CD4-positive, alpha-beta T cell treated with Interleukin-10 for 1 hour (primary cell): ENCODE measurements at places on chromosomes 4 and X.

GRCh38 chrX:151178746-151179145, 2.4 kb downstream of the GPR50 start:
- no peak for DNase-seq

DNA sequence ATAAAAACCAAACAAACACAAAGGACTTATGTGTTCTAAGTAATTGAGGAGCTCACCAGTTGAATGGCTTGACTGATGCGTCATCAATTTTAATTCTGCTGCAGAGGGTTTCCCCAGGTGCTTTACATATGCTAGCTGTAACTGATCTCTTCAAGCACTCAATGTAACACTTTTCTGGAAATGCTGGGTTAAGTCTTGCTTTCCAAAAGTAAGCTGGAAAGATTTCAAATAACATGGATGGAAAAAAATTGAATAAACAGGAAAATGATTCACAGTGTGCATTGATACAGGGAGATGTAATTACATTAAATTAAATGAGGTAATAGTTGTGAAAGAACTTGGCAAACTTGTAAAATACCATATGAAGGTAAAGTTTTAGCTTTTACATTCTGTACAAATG, 186.7 kb upstream of the WDFY3 start:
- no peak for DNase-seq

DNA sequence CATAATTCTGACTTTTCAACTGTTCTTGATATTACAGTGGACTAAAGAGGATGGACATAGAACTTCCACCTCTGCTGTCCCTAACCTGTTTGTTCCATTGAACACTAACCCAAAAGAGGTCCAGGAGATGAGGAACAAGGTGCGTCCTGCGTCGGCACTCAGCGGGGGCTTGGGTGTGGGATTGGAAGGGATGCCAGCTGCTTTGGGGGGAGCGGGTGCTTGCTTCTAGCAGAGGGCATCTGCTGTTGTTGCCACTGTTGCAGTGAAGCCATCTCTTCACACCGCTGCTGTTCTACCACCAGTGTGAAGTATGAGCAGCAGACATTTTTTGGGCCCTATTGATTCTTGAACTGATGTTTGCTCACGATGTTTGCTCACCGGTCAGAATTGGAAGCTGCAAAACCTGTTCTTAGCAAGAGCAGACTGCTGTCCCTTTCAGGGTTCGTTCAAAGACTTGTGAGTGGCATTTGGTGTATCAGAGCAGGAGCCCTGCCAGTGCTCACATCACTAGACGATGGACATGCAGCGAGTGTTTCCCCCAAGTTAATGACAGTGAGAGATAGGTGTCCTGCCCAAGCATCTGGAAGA, 55.4 kb downstream of the NOP14 start:
- no peak for DNase-seq

DNA sequence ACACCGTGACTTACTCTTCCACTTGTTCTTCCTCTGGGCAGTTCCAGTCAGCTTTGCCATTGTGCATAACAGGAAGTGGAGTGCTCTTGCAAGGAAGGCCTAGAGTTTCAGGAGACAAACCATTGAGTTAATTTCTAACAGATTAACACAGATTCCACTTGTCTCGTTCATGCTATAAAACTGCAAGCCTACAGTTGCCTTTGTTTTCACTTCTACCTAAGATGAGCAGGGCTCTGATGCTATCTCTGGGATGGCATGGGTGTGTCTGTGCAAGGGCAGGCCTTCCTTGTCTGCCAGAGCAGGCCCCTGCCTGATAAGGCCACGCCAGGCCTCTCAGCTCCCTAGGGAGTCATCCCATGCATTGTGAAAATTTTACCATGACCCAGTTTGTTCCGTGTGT, 67.7 kb upstream of the PGRMC2 start:
- DNase-seq = no peak

- DNase-seq = no peak
Measured at GRCh38 chrX:52577464-52578173, 60.8 kb upstream of the XAGE1B start.

GRCh38 chrX:105038672-105039328, 181.7 kb downstream of the TEX13A start:
- DNase-seq = no peak

GRCh38 chr4:47334652-47335051, 128.8 kb downstream of the COMMD8 start:
- no peak for DNase-seq

GRCh38 chr4:151291485-151291884, 14.5 kb downstream of the PRSS48 start:
- no peak for DNase-seq

DNA sequence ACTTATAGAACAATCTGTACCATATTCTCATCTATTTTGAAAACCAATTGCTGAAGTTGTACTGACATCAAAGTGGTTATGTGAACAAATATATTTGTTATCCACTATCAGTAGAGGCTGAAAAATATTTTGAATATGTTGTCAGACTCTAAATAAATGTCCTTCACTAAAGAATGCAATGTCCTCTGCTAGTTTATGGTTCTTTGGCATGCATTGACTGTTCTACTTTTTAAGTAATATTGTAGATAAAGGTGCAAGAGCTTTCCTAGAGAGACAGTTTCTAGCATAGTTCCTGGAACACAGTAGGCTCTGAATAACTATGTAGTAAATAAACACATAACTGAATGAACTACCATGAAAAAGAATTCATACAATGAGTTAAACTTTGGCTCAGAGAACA, 18.2 kb upstream of the COX7B2 start:
- no peak for DNase-seq

DNA sequence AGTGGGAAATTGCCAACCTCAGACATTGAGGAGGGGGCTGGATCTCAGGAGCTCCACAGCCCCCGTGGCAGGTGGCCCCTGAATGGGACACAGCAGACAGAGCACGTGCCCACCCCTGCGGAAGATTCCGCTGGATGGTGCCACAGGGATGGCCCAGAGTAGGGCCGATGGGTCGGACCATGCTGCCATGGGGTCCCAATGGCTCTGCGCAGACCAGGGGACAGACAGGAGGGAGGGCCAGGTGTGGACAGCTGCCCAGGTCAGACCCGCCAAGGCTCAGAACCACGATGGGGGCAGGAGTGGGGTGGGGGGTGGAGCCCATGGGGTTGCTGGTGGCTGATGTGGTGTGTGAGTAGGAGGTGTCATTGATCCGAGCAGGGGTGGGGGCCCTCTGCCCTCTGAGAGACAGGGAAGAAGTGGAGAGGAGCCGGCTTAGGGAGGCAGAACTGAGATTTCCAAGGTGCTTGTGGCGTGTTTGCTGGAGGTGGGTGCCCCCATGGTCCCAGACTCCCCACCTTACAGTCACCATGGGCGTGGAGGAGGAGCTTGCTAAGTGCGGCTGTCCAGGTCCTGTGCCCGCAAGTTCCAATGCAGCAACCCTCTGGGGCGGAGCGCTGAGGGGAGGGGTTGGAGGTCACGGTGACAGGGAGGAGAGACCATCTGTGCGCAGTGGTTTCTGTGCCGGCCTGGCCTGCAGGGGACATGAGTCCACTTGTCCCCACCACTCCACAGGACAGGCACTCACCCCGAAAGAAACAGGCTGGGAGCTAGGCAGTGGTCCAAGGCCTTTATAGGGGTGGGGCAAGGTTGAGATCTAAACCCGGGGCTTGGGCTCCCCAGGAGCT, 12.9 kb downstream of the SH3TC1 start:
- no peak for DNase-seq

DNA sequence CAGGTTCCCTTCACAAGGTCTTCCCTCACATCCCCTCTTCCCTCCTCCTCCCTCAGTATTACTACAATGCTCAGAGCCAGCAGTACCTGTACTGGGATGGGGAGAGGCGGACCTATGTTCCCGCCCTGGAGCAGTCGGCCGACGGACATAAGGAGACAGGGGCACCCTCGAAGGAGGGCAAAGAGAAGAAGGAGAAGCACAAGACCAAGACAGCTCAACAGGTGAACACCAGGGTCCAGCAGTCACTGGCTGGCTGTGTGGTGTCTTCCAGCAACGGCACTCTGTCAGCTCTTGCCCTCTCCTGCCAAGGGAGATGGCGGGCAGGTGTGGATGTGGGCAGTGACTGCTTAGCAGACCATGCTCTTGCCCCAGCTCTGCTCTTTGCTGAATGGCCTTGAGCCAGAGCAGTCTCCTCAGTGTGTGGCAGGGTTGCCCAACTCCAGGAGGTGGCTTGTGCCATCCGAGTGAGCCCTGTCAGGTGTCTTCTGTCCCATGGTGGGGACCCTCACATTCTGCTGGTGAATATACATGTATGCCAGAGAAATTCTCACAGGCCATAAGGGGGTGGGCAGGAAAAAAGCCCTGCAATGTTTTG, 11.4 kb upstream of the UBA1 start:
- no peak for DNase-seq

- no peak for DNase-seq
Measured at GRCh38 chr4:6087669-6088341, 69.6 kb upstream of the C4orf50 start.

- DNase-seq = no peak
Measured at GRCh38 chr4:124525524-124525923, 187.0 kb downstream of the ANKRD50 start.

- no peak for DNase-seq
Measured at GRCh38 chr4:182862921-182863320, 54.3 kb downstream of the DCTD start.

GRCh38 chr4:77154065-77154464, 2.9 kb upstream of the CCNG2 start:
- no peak for DNase-seq

DNA sequence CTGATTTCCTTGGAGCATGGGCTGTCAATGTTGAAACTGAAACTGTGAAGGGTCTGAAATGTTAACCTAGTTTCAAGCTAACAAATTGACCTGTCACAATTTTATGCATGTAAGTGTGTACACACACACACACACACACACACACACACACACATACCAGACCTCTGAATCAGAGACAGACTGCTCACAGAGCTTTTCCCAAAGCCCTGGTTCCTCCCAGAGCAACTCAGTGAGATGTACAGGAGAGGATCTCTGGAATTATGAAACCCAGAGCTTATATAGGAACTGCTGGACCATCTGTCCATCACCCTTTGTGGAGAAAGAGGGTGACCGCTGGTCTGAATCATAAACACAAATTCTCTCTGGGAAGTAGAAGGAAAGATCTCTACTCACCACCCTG, 228.1 kb upstream of the PRPS2 start:
- DNase-seq = no peak

DNA sequence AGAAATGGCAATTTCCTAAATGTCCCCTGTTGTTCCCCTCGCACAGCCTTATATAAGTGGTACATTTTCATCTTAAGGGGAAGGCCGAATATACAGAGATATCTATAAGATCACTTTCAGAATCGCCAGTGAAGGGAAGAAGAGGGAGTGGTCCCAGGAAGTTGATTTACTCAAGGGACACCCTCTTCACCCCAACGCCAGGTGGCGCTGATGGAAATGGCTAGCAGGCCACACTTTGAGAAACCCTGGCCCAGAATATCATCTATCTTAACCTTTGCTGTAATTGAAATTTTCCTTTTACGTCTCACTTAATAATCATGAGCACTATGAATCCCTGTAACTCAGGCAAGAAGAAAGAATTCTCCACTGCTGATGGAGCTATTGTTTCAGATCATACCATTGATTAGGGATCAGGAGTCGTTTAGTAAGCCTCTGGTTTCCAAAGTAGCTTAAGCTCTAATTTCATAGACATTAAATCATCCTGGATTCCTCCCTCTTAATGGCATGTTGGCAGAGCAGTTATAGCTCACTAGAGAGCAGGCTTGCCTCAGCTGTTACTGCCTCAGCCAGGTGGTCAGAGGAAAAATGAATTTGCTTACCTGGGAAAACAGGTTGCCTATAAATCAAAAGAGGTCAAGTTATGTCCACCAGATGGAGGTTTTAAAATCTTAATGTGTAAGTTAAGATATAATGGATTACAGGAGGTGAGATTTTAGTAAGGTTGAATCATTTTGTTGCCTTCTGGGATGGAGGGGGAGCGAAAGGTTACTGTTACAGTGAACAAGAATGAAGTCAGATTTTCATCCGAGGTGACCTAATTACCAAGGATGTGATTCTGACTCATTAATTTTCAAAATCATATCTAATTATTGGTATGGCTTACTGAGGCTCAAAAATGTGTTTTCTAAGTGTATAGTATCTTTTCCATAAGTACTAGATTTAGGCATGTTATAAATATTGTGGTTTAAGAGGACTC, 941.2 kb upstream of the TENM3 start:
- DNase-seq = peak; percentile 1

DNA sequence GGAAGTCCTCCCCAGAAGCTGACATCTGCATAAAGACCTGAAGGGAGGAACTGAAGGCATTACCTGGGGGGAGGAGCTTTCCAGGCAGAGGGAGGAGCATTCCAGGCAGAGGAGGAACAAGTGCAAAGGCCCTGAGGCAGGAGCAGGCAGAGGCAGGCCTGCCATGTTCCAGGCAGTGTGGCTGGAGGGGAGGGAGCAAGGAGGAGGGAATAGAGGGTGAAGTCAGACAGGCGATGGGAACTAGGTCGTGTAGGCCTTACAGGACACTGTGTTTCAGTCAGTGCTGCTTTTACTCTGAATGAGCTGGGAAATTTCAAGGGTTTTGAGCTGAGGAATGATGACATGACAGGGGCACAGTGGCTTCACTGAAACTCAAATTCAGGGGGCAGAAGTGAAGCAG, 292.7 kb downstream of the BCOR start:
- no peak for DNase-seq

DNA sequence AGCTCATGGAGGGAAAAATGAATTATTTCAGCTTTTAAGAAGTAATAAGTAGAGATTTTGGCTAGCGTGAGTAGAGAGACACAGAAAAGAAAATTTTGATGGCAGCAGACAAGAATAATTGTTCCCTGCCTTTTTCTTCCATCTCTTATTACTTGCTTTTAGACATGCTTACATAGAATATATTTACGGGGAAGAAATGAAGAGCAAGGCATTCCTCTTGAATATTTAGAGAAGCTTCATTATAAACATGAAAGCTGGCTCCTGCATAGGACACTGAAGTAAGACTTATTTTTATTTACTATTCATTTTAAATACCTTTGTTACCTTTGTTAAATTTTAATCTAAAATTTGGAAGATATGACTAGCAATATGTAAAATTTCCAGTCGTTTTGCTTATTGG, 32.2 kb downstream of the DCK start:
- no peak for DNase-seq

DNA sequence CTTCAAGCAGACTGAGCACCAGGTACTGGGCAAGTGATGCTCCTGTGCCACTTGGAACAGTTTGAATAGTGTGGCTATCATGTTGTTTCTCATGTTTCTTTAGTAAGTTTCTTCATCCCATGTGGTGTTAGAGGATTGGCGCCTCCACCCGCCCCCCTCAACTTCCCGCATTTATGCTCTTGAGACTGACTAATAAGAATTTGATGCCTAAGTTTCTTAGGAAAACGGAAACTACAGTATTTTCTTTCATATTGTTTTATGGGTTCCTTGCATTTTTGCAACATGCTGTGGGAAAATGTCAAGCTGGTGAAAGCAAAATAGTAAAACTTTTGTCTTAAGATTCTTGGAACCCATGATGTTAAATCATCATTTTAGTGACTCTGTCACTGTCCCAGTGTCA, 101.2 kb upstream of the SLC4A4 start:
- DNase-seq = no peak

GRCh38 chr4:127870688-127871087, 10.0 kb upstream of the PLK4 start:
- no peak for DNase-seq

- no peak for DNase-seq
Measured at GRCh38 chrX:9875801-9876200, 89.6 kb downstream of the SHROOM2 start.

- no peak for DNase-seq
Measured at GRCh38 chrX:2989565-2989964, 16.8 kb upstream of the ARSH start.
